Activated T-cell treated with anti-CD3 and anti-CD28 coated beads, Interleukin-2, amount 50 U/mL, for 24 hours (primary cell): ENCODE measurements at places on chromosomes 3 and 15.

DNA sequence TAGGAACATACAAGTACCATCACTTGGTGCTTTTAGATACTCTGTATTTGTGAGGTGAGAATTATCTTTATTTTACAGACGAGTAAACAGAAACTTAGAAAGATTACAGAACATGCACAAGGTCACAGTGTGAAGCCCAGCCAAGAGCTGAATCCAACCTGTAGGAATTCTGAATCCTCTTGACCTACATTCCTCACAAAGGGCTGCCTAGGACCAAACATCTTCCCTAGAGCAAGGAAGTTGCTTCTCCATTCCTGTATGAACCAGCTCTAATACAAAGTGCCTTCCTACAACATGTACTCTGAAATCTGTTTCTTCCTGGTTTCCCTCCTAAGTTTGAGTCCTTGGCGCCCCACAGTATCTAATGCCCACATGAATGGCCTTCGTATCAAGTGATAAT lies 2.9 kb downstream of the HDGFL3 start:
- H3K4me1 ChIP-seq = peaks cover 14% of the 10 kb centered on the region
- H3K27ac ChIP-seq = no peak overlapping the region
- H3K36me3 ChIP-seq = peaks cover 2% of the 10 kb centered on the region
- no peak for DNase-seq
- H3K27me3 ChIP-seq = peaks cover 50% of the 10 kb centered on the region
- H3K4me3 ChIP-seq = no peak overlapping the region

GRCh38 chr3:166425021-166425420 lies 587.8 kb upstream of the BCHE start:
- H3K27ac ChIP-seq = no peak overlapping the region
- no peaks in the 10 kb centered on the region for H3K36me3 ChIP-seq
- no peaks in the 10 kb centered on the region for H3K27me3 ChIP-seq
- no peak overlapping the region for H3K4me3 ChIP-seq
- H3K4me1 ChIP-seq = no peaks in the 10 kb centered on the region
- DNase-seq = no peak

GRCh38 chr3:77780278-77780996 lies 740.5 kb downstream of the ROBO2 start:
- H3K4me3 ChIP-seq = no peak overlapping the region
- H3K27me3 ChIP-seq = no peaks in the 10 kb centered on the region
- no peaks in the 10 kb centered on the region for H3K4me1 ChIP-seq
- H3K27ac ChIP-seq = no peak overlapping the region

DNA sequence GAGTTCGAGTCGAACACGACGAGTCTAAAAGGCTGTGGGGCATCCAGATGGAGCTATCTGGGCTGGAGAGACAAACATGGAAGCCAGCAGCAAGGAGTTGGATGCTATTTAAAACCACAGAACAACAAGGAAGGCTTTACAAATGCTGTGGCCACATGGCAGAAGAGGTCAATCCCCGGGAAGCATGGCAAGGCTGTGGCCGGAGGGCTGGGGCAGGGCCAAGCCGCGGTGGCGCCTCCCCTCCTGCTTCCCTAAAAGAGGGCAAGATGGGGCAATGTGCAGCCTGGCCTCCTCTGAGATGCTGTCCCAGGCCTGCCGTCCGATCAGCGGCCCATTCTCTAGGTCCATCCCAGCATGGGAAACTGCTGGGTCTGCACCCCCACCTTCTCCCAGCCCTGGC lies 139.1 kb downstream of the SRGAP3 start:
- H3K27me3 ChIP-seq = no peaks in the 10 kb centered on the region
- H3K36me3 ChIP-seq = no peaks in the 10 kb centered on the region
- no peak for DNase-seq

- no peak overlapping the region for H3K4me3 ChIP-seq
- peaks cover 12% of the 10 kb centered on the region for H3K4me1 ChIP-seq
- no peaks in the 10 kb centered on the region for H3K36me3 ChIP-seq
- DNase-seq = no peak
These were observed 34.0 kb downstream of the PCSK6 start for GRCh38 chr15:101455291-101456025.

GRCh38 chr3:69204315-69204957 lies 82.0 kb upstream of the LMOD3 start:
- H3K4me1 ChIP-seq = peaks cover 71% of the 10 kb centered on the region
- DNase-seq = no peak
- H3K4me3 ChIP-seq = peak overlapping the region; percentile 58

- H3K27ac ChIP-seq = no peak overlapping the region
- no peak overlapping the region for H3K4me3 ChIP-seq
- H3K36me3 ChIP-seq = no peaks in the 10 kb centered on the region
- no peaks in the 10 kb centered on the region for H3K4me1 ChIP-seq
- no peak for DNase-seq
These were observed 177.5 kb downstream of the EPHA6 start for GRCh38 chr3:96991800-96992365.

GRCh38 chr3:14598143-14598569 lies 53.4 kb upstream of the CCDC174 start:
- H3K36me3 ChIP-seq = no peaks in the 10 kb centered on the region
- no peak overlapping the region for H3K4me3 ChIP-seq
- H3K27me3 ChIP-seq = peaks cover 72% of the 10 kb centered on the region
- H3K27ac ChIP-seq = no peak overlapping the region

DNA sequence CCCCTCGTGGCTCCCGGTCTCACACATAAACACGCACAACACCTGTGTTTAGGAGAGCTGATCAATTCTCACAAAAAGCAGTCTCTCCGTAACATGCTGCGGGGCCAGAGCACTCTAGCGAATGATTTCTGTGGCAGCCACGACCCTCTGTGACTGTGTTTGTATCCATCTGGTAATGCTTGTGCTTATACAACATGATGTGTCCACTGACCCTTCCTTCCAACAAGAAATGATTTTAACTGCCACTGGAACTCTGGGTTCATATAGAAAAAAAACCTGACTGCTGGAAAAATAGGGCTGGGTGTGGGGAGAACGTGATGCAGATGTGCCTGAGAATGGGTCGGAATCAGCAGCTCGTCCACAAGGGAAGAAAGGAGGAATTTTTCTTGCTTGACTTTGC lies 410.2 kb downstream of the GAP43 start:
- H3K27ac ChIP-seq = no peak overlapping the region
- no peak overlapping the region for H3K4me3 ChIP-seq
- H3K36me3 ChIP-seq = no peaks in the 10 kb centered on the region
- H3K4me1 ChIP-seq = no peaks in the 10 kb centered on the region
- no peaks in the 10 kb centered on the region for H3K27me3 ChIP-seq

- H3K36me3 ChIP-seq = peaks cover 2% of the 10 kb centered on the region
- no peak overlapping the region for H3K27ac ChIP-seq
- H3K27me3 ChIP-seq = no peaks in the 10 kb centered on the region
- no peak overlapping the region for H3K4me3 ChIP-seq
- DNase-seq = no peak
- H3K4me1 ChIP-seq = no peaks in the 10 kb centered on the region
These were observed 23.8 kb downstream of the DLEC1 start for GRCh38 chr3:38062809-38063208.

GRCh38 chr15:57495041-57495440 lies 96.7 kb upstream of the MYZAP start:
- peaks cover 17% of the 10 kb centered on the region for H3K27me3 ChIP-seq
- H3K36me3 ChIP-seq = no peaks in the 10 kb centered on the region
- H3K4me3 ChIP-seq = no peak overlapping the region
- no peak overlapping the region for H3K27ac ChIP-seq
- DNase-seq = no peak

- no peak for DNase-seq
- no peak overlapping the region for H3K27ac ChIP-seq
- no peak overlapping the region for H3K4me3 ChIP-seq
- H3K36me3 ChIP-seq = no peaks in the 10 kb centered on the region
- H3K27me3 ChIP-seq = peaks cover 3% of the 10 kb centered on the region
These were observed 332.4 kb upstream of the PPP2R3A start for GRCh38 chr3:135633078-135633477.
